Stimulated activated CD8-positive, alpha-beta memory T cell treated with anti-CD3 and anti-CD28 coated beads, Interleukin-15, amount 100 ng/mL, for 24 hours (primary cell): ENCODE measurements at places on chromosomes 2 and 18.

DNA sequence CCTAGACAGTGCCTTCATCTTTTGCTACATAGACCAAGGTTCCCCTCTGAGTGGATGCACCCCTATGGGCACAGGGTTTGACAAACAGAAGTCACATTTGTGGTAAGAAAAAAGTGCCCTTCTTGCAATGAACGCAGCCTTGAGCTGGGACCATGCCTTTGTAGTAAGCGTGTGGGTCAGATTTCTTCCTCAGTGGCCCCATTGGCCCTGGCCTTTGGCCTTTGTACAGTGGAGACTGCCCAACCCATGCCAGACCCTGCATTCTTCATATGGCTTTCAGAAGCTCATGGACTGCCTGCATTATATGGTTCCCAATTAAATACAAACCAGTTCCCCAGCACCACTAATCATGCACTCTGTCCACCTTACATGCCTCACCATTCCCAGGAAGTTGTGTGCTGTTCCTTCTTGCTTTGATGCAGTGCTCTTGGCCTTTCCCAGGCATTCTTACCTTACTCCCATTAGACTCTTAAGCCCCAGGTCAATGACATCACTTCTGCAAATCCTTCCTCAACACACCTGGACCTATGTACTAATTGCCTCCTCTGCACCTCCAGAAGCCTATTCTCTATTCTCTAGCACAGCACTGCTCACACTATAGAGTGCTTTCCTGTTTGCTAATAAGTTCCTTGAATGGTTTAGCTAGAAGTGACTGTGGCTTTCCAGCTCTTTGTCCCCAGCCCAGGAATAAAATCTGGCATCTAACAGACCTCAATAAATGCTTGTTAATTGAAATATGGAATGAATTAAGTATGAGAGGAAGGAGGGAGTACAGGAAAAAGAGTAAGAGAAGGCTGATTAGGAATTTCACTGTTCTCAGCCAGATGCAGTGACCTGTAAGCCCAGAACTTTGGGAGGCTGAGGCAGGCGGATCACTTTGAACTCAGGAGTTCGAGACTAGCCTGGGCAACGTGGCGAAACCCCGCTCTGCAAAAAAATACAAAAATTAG lies 60.2 kb downstream of the TMEM247 start:
- DNase-seq: no peak

DNA sequence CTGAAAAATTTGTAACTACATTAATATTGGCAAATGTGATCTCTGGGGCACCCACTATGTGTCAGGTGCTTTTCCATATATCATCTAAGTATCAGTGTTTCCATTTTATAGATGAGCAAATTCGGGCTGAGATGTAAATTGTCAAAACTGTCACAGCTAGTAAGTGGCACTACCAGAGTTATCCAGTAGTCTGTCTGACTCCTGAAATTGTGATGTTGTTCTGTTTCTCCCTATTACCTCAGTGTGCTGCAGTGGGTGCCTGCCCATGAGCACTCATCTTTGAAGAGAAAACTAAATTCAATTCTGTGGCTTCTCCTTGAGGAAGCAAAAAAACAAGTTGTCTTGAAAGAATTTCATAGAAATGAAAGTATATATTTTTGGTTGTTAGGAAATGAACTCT lies 467.4 kb upstream of the FANCL start:
- DNase-seq: no peak

GRCh38 chr2:175445281-175445680 lies 263.8 kb upstream of the ATP5MC3 start:
- no peak for DNase-seq

GRCh38 chr2:225177098-225177497 lies 134.8 kb upstream of the DOCK10 start:
- no peak for DNase-seq

DNA sequence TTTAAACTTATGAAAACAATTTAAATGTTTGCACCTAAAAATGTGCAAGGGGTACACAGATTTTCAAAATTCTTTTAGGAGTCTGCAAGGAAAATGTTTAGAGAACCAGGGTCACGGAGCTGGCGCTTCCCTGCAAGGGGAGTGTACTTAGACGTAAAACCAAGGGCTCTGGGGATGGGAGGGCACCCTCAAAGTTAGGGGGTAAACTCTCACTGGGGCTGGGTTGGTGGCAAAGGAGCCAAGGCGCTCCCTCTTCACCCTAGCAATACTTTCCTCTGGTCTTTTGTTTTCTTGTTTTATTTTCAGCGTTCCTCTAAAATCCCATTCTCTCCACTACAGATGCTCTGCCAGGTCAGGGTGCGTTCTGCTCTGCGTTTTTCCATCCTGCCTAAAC lies 20.0 kb downstream of the TMEM247 start:
- DNase-seq: no peak

DNA sequence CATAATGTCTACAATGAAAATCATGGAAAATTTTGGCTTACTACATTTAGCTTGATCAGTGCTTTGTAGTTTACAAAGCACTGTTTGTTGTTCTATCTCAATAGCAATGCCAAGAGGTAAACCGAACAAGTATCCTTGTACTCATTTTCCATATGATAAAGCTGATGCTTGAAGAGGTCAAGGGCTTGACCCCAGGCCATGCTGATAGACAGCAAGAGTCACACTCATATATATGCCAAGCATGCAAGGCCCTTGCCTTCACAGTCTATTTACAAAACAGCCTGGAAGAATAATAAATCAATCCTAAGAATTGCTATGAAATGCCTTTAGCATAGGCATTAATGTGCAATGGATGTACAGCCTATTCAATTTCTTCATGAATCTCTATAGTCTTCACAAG lies 71.8 kb downstream of the SLC8A1 start:
- DNase-seq: no peak

GRCh38 chr2:233075141-233075965 lies 15.2 kb downstream of the INPP5D start:
- DNase-seq: no peak

DNA sequence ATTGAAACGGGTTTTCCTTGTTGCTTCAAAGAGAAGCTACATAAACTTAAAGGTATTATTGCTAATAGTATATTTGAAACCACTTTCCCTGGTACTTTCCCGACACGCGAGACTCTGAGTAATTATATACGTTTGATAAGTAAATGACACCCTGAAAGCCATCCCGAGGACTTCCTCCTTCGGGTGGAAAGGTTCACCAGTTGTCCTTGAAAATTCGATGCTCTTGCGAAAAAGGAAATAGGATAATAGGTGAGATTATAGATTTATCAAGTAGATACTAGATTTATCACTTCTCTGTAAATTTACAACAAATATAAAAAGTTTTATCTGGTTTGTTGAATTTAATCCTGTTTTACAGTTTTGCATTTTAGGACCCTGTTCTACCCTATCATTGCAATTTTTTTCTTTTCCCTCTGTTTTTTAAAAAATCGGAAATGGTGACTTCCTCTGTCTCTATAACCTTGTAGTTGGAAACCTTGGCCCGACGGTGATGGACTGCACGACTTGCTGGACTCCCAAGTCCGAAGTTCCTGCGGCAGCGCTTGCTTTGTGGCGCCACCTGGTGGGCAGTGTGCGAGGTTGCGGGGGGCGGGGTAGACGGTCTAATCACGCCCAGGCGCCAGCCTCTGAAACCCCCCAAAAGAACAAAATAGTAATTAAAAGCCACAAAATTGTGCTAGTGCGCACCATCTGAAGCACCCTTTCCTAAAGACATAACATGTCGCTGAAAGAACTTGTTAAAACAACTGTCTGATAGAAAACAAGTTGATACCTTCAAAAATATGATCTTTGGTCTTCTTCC lies 972 bp upstream of the DLX2 start:
- DNase-seq: peak; percentile 54

- no peak for DNase-seq
Observed at GRCh38 chr2:241568726-241569125, 10.2 kb downstream of the BOK start.

DNA sequence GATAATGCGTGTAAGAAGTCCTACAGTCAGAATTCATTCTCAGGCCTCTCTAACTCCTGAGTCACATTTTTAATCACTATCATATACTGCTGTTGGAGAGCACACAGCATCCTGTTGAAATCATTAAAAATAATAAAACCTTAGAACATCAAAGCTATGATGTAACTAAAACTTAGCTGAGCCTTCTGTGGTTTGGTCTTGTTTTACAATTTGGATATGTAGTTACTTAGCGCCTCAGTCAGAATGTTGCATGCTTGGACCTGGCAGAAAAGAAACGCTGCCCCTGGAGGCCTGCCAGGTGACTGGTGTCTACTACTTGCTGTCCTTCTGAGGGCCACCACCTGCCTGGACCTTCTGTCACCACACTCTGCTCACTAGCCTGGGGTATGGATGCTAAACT lies 261.1 kb upstream of the RASGRP3 start:
- DNase-seq: no peak

DNA sequence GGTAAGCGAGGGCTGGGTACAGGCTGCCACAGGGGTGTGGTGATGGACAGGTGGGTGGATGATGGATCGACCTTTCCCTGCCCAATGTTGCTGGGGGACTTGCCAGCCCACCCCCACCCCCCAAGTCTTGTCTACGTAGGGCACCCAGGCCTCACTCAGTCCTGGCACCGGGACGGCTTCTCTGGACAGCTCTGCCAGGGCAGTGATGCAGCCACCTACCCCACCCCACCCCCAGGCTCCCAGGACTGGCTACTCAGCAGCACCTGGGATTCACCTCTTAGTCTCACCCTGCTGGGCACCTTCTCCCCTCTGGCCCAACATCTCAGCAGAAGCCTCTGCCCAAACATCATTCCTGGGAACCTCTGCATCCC lies 55.7 kb downstream of the ANKMY1 start:
- no peak for DNase-seq

- DNase-seq: no peak
Observed at GRCh38 chr18:73717570-73717969, 430.1 kb downstream of the FBXO15 start.

- DNase-seq: no peak
Observed at GRCh38 chr18:3878401-3878800, 428.4 kb downstream of the TGIF1 start.

GRCh38 chr18:79489899-79490625 lies 94.3 kb downstream of the NFATC1 start:
- DNase-seq: no peak

- DNase-seq: no peak
Observed at GRCh38 chr2:65396348-65397026, 35.9 kb downstream of the SPRED2 start.

DNA sequence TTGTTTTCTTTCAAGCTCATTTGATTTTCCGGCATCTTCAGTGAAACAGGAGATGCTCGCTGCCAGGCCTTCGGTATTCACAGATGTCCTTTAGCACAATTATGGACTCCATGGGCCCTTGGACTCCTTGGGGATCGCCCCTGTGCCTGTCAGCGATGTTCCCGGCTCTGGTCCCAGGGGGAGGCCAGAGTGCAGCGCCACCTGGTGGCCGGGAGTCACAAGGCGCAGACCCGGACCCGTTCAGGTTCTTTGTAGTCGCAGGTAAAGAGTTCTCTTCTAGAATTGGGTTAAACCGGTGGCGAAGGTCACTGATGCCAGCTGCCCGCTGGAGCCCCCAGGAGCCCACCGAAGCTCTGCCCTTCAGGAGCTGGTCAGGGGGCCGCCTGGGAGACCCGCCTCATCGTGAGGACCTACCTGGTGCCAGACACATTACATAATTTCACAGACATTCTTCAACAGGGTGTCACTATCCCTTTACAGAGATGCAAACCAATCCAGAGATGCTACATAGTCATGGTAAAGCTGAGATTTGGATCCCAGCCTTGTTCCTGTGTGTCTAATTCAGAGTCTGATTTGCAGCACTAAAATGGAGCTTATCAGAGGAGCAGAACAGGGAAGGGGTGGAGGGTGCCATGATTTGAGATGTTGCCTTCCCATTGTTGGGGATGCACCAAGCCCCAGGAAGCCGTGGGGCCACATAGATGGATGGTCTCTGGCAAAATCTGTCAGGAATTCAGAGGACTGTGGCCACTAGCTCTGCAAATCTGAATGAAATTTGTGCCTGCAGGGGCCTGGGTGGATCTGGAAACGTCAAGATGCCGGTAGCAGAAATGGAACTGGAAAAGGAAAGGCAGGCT lies 6.0 kb upstream of the INPP5D start:
- peak; percentile 65 for DNase-seq

GRCh38 chr2:106085181-106085940 lies 108.7 kb downstream of the UXS1 start:
- no peak for DNase-seq

DNA sequence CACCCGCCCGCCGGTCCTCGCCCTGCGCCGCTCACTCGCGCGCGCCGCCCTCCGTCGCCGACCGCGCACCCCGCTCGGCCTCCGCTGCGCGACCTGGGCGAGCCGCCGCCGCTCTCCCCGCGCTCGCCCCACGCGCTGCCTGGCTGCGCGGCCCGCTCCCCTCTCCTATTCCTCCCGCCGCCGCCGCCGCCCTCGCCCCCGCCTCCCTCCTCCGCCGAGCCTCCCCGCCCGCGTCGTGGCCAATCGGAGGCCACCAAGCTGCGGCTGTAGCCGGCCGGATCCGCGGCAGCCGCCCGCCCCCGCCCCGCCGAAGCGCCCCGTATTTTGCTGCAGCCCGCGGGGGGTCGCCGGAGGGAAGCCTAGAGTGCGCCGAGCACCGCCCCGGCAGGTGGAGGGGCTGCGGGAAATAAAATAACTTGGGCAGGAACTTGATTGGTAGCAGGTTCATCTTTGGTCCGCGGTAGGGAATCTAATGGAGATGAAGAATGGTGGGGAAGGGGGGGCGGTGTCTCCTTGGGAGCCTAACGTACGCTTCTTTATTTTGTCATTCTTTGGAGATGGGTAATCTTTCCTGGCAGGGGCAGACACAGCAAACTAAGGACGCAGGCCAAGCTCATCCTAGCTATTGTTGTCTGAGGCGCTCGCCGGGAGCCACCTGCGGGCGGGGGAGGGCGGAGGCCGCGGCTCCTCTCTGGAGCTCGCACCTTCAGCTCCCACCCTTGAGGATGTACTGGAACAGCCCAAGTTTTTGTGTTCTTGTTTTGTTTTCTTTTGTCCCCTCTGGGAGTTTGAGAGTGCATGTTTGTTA lies 1.1 kb upstream of the CDH2 start:
- no peak for DNase-seq

- no peak for DNase-seq
Observed at GRCh38 chr2:112811841-112812306, 24.7 kb downstream of the IL1B start.

GRCh38 chr2:101064505-101064867 lies 62.4 kb downstream of the RPL31 start:
- DNase-seq: no peak

DNA sequence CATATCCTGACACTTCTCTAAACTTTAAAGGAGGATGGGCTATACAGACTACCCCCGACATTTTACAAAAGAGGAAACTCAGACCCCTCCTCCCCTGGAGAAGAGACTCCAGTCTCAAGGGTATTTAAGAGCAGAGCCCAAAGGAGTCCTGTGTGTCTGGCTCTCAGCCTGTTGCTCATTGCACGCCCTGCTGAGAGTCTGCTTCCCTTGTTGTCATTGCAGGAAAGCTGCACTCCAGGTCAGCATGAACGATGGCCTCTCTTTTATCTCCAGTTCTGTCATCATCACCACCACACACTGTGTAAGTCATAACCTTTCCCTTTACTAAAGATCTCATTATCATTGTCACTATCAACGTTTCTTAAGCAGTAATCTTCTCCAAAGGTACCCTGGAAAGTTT lies 111.4 kb downstream of the ANTXR1 start:
- DNase-seq: no peak
